Stimulated activated CD4-positive, alpha-beta T cell treated with anti-CD3 and anti-CD28 coated beads, Interleukin-1b, Interleukin-23, amount 100 ng/mL, for 1 hour (primary cell): ENCODE measurements at places on chromosomes 7 and 10.

- no peak for DNase-seq
Measured at GRCh38 chr7:80671744-80672143, 33.3 kb downstream of the CD36 start.

DNA sequence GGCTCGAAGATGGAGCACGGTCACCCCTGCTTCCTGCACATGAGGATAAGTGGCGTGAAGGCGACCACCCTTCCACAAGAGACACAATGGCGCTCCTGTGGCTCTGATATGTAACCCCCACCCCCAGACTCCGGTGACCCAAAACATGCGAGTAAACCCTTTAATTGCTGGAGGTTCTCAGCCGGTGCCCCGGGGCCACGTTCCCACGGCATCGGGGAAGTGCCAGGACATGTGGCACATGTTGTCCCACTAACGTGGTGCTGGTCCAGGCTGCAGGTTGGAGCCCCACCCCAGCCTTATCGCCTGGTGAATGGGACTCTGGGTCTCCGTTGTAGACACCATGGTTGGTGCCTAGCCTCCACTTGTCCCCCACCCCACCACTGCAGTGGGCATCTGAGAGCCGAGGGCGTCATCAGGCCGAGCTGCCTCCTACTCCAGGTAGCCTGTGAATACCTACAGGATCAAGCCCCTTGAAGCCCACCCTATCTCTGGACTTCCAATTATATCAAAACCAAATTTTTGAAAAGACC lies 132.8 kb downstream of the PRKAG2 start:
- no peak for DNase-seq

- no peak for DNase-seq
Measured at GRCh38 chr7:152884321-152884720, 124.8 kb downstream of the ACTR3B start.

GRCh38 chr10:95266674-95267095 lies 24.1 kb downstream of the PDLIM1 start:
- no peak for DNase-seq

DNA sequence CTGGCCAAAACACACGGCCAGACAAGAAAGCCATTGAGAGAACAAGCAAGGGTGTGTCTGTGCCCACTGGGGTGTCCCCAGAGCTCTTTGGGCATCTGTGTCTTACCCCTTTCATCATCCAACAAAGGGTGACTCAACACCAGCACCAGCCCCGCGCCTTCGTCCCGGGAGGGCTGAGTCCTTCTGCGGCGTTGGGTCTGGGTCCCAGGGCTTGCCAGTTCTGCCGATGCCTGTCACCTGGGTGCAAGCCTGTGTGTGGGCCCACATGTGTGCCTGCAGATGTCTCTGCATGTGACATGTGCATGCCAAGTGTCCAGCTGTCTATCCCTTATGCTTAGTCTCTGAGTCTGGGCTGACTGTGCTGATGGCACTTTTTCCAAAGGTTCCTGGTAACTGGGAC lies 24.4 kb upstream of the ELN start:
- no peak for DNase-seq

- DNase-seq, result no peak
Measured at GRCh38 chr10:30000802-30001571, 58.4 kb downstream of the JCAD start.

GRCh38 chr7:98254951-98255610 lies 3.0 kb upstream of the TECPR1 start:
- DNase-seq, result no peak

DNA sequence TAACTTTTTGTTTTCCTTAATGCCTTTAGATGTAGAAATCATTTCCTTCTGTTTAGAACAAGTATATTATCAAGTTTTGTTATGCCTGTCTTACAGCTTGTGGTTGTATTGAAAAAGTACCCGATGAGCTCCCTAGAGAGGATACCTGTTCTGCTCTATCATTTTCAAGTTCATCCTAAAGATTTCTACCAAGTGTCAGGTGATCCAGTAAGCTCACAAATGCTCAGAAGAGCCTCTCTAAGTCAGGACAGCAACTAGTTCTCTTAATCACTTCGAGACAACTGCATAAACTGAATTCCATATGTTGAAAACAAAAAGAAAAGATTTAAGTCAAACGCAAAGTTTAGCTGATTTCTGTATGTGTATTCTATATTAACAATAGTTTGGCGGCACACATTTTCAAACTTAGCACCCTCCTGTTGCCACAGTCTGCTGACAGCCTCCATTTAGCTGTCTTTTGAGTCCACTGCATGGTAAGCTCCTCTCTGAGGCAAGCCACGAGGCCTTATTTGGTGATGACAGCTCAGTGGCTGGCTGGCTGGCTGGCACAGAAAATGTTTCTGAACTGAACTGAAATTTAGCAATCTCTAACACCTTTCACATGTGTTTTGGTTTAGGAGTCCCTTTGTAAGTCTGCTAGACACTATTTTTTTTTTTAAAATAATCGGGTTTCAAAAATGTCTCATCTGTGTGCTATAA lies 59.4 kb downstream of the SEMA3C start:
- no peak for DNase-seq

DNA sequence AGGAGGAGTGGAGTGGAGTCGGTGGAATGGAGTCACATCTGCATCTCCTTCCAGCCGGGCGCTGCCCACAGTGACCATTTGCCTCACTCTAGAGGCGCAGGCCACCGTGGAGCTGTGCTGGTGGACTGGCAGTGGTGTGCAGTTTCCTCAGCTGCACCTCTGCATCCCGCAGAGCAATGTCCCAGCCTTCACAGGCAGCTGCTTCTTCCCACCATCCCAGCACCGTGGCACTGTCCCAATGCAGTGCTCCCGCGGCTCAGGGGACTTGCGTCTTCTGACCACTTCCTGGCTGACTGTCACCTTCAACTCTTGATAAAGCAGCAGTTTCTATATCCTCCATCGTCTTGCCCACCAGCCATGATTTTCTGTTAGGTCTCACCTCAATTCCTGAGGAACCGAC lies 90.3 kb upstream of the SFMBT2 start:
- no peak for DNase-seq

GRCh38 chr10:48779077-48779476 lies 94.4 kb downstream of the WDFY4 start:
- DNase-seq, result no peak

DNA sequence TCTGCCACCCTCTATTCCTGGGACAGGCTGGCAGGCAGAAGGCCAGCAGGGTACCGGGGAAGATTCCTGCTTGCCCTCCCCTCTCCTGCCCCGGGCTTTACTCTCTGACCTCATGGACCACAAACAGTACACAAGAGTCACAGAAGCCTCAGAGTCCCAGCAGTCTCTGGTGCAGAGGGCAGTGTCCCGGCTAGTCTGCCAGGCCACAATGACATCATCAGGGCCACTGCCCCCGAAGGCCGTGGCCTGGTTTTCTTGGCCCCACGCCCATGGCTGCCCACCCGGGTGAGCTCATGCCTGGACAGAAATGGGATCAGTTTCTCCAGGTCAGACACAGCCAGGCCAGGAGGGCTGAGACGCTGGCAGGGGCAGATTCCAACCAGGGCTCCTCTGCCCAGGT lies 91.9 kb downstream of the MYL10 start:
- no peak for DNase-seq

GRCh38 chr10:103668351-103669242 lies 175.1 kb downstream of the NEURL1 start:
- DNase-seq, result no peak

DNA sequence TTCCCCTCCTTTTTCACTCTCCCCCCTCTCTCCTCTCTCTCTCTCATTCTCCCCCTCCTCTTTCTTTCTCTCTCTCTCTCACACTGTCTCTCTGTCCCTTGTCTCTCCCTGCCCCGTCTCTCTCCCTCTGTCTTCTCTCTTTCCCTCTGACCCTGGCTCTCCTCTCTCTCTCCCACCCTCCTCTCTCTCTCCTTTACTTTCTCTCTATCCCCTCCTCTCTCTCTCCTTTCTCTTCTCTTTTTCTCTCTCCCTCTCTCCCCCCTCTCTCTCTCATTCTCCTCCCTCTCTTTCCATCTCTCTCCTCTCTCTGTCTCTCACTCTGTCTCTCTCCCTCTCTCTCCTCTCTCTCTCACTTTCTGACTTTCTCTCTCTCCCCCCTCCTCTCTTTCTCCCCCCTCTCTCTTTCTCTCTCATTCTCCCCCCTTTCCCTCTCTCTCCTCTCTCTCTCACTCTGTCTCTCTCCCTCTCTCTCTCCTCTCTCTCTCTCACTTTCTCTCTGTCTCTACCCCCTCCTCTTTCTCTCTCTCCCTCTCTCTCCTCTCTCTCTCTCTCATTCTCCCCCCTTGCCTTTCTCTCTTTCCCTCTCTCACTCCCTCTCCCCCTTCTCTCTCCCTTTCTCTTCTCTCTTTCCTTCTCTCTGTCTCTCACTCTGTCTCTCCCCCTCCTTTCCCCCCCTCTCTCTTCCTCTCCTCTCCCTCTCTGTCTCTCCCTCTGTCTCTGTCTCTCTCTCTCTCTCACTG lies 18.9 kb upstream of the VPS37D start:
- no peak for DNase-seq

DNA sequence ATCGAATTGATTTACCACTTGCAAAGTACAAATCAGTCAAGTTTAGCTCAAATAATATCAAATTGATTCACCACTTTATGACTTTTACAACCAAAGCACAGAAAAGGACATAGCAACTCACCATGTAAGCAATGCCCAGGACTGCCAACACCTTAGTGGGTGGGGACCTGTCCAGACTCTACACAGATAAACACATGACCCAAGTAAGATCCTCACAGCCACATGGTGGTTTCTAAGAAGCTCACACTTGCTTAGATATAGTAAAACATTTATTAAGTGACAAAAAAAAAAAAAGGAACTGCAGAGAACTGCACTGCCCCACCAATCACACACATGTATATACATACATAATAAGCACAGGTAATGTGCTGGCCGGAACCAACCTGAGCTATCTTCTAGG lies 116.2 kb downstream of the SLC25A13 start:
- DNase-seq, result no peak

- DNase-seq, result no peak
Measured at GRCh38 chr7:31073326-31074119, 21.4 kb downstream of the ADCYAP1R1 start.

DNA sequence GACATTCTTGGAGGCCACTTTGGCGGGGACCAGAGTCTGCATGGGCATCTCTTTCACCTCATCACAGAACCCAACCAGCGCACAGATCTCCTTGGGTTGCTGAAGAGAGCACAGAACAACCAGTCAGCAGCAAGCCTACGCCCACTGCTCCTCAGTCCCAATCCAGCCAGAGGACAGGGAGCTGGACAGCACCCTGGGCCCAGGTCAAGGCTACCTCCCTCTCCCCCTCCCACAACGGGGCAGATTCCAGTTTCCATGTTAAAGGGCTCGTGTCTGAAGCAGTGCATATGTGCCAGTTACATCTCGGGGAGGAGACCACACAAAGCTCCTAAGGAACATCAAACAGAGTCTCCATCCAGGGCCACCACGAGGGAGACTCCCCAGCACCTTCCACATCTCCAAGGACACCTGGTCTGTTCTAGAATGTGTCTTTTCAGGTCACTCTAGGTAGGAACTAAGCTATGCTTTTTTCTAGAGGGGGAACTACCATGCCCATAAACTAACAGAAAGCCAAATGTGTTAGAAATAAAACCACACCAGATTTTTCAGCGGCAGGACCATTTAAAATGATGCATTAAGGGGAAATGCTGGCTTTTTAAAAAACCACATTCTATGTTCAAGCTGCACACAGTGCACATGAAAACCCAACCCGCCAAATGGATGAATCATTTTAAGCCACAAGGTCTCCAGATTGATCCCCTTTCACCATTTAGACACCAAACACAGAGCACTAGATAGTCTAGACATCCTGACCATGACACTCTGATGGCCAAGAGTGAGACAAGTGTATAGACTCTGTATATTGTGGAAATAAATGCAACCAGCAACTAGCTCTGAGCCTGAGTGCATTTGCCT lies 28.9 kb downstream of the PSAP start:
- no peak for DNase-seq
